ENCODE measurements at places on chromosomes 3 and 15.

DNA sequence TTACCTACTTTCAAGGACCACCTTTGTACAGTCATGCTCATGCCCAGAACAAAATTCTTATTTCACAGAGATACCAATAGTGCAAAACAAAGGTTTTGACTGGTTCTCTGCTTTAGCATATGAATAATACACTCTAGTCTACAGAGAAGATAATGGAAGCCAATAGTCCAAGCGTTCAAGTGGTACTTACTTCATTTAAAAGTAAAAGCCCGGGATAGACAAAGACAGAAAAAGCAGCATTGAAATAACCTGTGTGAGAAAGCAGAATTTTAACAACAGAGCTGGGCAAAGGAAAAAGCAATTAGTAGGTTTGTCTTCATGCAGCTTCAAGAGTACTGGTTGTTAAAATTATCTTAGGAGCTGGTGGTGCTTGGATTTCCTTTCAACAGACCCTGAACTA, 848.3 kb downstream of the FHIT start:
- ATAC-seq: no peak

GRCh38 chr3:55716044-55716443, 228.9 kb upstream of the WNT5A start:
- ATAC-seq: no peak

DNA sequence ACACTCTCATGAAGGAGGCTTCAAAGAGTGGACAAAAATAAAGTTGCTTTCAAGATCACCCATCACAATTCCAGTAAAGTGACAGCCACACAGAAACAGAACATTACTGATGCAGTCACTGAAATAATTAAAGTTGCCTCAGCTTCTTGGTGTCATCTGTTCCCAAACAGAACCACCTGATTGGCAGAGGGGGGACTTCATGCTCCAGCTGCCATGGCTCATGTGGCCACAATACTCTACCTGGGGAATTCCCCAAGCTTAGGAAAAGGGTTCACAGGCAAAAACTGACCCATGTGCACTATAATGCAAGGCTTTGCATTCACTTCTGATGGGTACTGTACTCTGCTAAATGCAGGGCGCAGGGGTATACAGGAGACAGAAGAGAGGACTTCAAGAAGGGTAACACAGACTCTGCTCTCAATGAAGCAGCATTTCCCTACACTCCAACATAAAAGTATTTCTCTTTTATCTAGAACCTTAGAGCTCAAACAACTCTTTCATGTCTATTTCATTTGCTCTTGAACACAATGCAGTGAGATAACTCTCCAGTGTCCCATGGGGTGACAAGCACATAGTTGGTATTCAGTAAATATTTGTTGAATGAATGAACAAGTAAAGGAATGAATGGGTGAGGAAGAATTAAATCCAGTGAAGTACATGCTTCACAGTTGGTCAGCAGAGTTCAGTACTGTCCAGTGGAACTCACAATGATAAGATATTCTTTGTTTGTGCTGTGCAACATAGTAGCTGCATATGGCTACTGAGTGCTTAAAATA, 8.6 kb upstream of the CTNNB1 start:
- ATAC-seq: no peak

DNA sequence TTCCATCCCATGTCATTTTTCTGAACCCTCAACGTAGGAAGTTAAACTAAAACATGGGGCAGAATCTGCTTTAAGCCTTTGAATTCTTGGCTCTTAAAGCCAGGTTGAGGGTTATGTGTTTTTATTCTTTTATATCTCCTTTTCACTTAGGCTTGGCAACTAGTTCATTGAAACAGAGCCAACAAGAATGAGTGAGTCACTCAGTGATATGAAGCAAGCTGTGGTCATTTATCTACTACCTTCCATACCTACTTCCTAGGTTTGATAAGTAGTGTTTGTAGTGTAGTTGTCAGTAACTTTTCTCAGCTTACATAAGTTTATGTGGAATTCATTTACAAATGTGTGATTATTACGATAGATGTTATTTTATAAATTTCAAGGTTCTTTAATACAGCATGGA, 67.4 kb downstream of the SNRPN start:
- ATAC-seq: no peak

Measured in activated CD4-positive, CD25-positive, alpha-beta regulatory T cell treated with anti-CD3 and anti-CD28 coated beads, Interleukin-2, amount 50 U/mL, for 24 hours (primary cell).